ENCODE measurements at places on chromosomes 13 and 19. TPM values are rescaled to one million over a fixed set of nuclear protein-coding genes. Genes with fewer than 3 reads are reported as not detected.

GRCh38 chr13:25207291-25207810, 35.3 kb upstream of the AMER2 start:
- DNase-seq: no peak

The NLRP7 gene
- total RNA-seq: not detected

The PDE4C gene
- 1.8 TPM for total RNA-seq

DNA sequence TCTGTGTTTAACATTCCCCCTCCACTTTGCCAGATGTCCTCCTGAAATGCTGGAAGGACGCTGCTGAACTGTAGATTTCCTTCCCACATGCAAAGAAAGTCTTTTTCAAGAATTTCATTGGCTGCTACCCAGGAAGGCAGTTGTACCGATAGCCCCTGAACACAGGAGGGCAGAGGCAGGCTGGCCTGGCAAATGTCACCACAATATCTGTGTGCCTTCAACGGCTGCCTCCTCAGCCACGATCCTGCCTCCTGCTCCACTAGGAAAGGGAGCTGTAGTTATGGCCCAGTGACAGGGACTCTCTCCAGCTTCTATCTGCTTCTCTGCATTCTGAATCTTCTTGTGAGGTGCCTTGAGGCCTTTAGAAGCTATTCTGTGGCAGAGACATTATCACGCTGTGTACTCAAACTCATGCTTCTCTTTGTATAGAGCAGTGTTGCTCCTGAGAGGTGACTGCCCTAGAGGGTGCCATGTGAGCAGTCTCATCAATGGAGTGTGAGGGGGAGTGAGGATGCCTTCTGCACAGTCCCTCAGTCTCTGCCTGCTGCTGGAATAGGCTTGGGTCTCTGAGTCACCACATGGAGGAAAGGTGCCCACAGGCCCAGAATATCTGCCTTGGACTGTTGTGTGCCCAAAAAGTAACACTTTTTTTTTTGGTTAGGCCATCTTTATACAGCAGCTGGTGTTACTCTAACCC, 279.8 kb downstream of the DNAJC15 start:
- DNase-seq: peak; percentile 74

GRCh38 chr19:6654347-6655310, 15.3 kb downstream of the TNFSF14 start:
- no peak for DNase-seq

GRCh38 chr19:17289489-17289888, 7.8 kb downstream of the ANKLE1 start:
- peak; percentile 86 for DNase-seq

DNA sequence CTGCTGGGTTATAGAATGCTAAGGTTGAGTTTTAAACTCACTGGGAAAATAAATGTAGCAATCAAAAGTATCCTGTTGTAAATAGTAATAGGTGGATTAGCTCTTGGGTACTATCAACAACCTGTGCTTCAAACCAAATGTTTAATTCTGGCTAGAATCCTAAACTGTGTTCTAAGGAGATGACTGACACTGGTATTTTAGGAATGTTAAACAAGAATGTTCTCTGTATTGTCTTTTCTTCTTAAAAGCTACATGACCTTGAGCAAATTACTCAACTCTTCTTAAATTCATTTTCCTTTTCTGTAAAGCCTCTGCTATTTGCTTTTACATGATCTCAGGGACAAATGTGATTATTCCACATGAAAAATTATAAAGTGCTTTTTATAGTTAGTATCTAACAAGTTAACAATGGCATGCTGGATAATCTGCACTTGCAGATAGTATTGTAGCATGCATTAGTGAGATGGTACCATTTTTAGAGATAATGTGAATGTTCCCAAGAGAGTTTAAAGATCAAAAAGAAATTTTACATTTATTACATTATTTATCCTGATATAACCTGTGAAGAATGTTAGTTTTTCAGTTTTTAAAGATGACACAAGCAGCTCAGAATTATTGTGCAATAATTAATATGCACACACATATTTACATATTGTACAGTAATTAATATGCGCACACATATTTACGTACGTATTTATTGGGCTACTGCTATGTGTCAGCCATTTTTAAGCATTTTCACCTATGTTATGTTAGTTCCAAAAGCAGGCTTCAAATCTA, 13.6 kb upstream of the EPSTI1 start:
- DNase-seq: no peak

DNA sequence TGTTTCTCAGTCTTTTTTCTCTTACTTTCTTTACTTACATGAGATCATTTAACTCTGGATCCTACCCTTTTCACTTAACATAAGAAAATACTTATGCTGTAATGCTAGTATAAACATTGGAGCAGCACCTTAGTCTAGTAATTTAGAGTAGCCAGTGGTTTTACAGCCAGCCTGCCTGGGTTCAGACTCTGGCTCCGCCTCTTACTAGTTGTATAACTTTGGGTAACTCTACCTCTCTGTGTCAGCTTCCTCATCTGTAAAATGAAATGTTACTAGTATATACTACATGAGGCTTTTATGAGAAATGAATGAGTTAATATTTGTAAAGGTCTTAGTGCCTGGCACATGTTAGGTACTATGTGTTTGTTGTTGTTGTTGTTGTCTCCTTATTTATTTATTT, 5.6 kb downstream of the CDADC1 start:
- DNase-seq: no peak

The KL gene
- total RNA-seq: 1.4 TPM

The CAPN12 gene
- not detected for total RNA-seq

DNA sequence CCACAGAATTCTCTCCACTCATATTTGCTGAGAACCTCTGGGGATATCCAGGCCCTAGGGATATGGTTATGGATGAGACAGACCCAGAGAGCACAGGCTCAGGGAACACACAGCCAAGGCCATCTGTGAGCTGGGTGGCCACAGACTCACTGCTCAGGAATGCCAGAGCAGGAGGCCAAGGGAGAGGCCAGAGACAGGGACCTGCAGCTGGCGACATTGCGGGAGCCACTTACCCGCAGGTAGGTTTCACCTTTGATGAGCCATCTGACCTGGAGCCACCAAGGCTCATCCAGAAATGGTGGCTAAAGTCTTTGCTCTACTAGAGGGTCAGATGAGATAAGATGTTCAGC, 29.4 kb downstream of the CCNE1 start:
- DNase-seq: no peak

GRCh38 chr19:49573009-49573408, 7.3 kb downstream of the NOSIP start:
- DNase-seq: no peak

DNA sequence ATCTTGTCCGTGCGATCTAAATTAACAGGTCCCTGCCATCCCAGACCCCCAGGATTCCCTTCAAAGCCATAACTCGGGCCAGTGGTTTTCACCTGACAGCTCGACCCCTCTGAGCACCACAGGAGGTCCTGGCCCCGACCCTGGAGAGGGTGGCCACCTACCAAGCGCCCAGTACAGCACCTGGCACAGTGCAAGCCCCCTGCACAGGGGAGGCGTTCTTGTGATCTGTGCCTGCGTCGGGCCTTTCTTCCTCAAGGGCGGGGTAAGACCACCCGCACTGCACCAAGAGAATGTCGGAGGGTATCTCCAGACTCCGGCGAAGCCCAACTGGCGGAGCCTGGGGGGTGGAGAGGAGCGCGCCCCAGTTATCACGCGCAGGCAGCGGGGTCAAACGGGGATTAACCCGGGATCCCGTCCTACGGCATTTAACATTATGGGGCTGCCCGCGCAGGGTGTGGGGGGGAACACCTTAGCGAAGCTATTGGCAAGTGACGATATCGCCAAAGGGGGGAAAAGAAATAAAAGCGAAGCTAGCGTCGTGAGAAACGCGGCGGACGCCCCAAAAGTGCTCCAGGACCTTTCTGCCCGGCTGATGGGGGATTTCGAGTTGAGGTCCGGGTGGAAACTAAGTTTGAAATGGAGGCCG, 1.3 kb upstream of the HNRNPL start:
- peak; percentile 57 for DNase-seq

The HRC gene
- 878 TPM for total RNA-seq

DNA sequence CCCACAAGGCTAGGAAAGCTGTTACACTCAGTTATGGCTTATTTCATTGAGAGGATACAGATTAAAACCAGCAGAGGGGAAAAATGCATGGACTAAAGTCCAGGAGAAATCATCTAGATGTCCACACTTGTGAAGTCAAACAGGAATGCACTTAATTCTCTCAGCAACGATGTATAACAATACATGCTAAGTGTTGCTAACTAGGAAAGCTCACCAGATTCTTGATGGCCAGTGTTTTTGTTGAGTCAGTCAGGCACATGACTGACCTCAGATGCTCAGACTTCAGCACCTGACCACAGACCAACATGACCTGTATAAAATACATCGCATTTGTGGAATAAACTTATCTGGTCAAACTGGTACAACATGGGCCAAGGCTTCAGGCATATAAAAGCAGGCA, 470.2 kb upstream of the PRR20A start:
- no peak for DNase-seq

The B3GNT8 gene
- total RNA-seq: 12.5 TPM

GRCh38 chr19:246551-246950, 44.7 kb downstream of the PLPP2 start:
- DNase-seq: peak; percentile 38

The ENOX1 gene
- 7.5 TPM for total RNA-seq

DNA sequence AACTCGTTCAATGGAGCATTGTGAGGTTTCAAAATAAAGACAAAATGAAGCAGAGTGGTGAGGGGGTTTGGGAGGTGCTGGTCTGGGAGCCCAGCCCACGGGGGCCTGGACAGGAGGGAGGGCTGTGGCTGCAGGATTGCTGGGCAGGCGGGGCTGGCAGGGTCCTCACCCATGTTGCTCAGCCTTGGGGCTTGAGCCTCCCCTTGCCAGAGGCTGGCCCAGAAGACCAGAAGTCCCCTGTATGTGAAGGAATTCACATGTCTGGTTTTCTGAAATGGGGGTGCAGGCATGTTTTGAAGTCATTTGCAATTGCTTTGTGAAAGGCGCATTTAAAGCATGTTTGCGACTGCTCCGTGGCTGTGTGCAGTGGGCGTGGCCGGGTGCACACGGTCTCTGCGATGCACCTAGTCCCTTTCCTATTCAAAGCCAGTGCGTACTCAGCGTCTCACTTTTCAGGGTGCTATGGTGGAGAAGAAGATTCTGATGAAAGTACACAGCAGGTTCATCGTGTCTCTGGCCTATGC, 2.3 kb downstream of the GRK1 start:
- DNase-seq: peak; percentile 15

GRCh38 chr19:1251330-1252220, 3.2 kb downstream of the MIDN start:
- peak; percentile 89 for DNase-seq

- DNase-seq: no peak
Measured at GRCh38 chr13:107817647-107818287, 397.6 kb downstream of the LIG4 start.

The IGFL4 gene
- not detected for total RNA-seq

- no peak for DNase-seq
Measured at GRCh38 chr13:71274923-71275608, 591.9 kb downstream of the DACH1 start.

Measured in Right ventricle myocardium superior (tissue), 1 donor.